ENCODE measurements at places on chromosomes 4 and X.

DNA sequence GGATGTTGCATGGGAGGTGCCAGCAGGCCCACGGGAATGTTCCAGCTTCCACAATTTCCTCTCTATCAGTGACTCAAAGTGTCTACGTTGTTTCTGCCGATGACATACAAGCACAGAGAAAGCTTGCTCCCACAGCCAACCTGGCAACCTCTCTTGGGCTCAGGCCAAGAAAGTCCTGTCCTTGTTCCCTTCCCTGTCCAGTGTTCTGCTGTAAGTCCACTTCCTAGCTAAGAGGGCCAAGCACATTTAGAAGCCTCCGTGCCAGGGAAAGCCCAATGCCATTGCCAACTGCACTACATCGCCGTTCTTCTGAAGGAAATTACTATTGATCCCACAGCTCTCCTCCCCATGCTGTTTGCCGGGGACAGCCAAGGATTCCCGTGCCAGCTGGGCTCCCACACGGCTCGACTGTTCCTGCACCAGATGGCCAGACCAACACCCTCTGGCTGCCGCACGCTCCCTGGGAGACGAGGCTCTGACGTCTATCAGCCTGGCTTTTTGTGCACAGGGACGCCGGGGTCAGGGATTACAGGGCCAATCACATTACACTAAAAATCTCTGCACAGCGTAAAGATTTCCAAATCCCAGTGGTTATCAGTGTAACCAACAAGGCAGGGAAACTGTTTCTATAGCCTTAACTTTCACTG is 284.0 kb downstream of the BCOR start:
- DNase-seq: no peak

- DNase-seq: no peak
These were observed 7.0 kb upstream of the XK start for GRCh38 chrX:37678574-37678973.

GRCh38 chr4:28744066-28744465 is 1883.4 kb downstream of the STIM2 start:
- no peak for DNase-seq

DNA sequence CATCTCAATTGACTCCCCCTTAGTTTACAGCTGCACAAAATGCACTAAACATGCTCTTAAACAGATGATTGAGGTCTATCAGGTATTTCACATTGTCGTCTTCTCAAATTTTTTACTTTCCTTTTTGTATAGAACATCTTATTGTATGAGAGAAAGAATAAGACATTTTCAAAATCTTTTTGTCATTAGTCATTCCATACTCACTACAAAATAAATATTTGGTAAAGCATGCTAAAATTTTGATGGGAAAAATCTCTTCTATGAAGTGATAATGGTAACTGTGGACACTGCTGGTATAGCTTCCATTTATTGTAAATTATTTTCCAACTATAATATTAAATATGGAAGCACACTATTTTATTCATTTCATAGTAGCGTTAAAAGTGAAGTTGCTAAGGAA is 185.6 kb upstream of the FSTL5 start:
- DNase-seq: no peak

DNA sequence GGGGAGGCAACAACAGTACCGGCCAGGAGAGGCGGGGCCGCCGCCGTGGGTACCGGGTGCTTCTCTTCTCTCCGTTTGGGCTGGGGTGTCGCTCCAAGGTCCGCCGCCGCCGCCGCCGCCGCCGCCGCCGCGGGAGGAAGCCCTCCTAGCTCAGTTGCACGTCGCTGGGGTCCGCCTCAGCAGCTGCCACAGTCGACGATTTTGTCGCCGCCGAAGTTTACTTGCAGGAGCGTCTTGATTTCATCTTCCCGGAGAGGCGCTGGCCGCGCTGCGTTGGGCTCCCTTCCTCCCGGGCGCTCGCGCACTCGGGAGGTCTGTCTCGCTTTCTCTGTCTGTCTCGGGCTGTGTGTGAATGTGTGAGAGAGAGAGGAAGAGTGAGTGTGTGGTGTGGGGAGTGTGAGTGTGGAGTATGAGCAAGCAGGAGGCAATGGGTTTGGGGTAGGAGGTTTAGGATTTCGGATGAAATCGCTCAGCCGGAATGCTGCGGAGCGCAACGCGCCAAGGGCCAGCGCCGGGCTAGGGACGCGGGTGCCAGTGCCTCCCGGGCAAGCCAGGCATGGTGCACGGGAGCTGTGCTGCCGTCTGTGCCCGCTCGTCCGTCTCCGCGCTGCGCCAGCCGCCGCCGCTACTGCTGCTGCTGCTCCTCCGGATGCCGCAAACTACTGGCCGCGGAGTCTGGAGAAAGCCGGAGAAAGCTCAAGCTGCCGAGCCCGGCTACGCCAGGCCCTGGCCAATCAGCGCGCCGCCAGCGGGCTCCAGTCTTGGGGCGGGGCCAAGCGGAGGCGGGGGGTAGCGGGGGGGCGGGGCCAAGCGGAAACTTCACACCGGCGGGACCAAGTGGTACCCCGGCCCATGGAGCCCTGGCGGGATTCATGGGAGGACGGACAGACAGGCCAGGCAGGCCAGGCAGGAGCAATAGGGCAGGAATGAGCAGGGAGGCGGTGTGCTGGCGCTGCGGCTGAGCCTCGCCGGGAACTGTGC is at the start of gene PCDH19:
Gene PCDH19 (minus strand): TSS at position 664 of the 981 bp plus-strand sequence. CDS start 1,676 bp downstream, outside the sequence.
- no peak for DNase-seq

GRCh38 chr4:150207871-150208270 is 129.6 kb downstream of the DCLK2 start:
- no peak for DNase-seq

DNA sequence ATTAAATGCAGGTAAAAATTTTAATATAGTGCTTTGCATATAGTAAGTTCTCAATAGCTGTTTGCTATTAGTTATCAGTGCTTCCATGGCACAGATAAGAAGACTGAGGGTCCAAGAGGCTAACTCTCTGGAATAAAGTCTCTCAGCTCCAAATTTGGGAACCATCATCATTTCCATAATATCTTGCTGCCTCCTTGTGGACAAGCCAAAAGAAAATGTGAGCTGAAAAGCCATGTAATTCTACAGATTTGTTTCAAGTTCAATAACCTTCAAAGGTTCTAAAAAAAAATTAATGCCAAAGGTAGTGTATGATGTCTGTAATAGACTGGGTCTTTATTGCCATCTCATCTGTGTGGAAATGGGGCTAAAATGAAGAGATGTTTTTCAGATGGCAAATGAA is 136.9 kb upstream of the VCX start:
- DNase-seq: no peak

- DNase-seq: no peak
These were observed 120.8 kb downstream of the SH2D1A start for GRCh38 chrX:124467202-124467601.

GRCh38 chr4:183554878-183555585 is 50.2 kb downstream of the ING2 start:
- DNase-seq: no peak

DNA sequence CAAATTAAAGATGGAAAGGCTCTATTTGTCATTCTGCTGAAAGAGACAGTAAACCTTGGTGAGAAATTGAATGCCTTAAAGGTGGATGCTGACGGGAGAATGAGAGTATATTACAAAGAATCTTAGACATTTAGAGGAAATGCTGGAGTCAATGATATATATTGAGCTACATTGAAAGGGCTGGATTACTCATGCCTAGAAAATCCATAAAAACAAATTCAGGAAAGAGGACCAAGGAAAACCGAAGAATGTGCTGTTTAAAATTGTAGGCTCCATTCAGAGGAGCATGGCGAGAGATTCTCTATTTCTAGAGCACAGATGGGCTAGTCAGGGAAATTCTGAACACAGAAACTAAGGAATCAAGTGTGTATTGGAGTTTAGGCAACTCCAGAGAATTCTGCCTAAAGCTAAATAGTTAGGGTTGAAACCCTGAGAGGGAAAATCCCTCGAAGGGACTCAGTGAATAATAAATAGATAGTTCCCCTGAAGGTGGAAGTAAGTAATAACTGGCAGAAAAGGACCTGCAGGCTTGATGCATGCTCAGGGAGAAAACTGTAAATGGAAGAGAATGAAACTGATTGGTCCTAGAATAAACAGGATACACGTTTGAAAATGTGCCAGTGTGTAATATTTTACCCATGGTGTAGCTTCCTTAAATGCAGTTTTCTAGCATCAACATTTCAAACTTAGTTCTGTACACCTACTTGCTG is 1532.4 kb upstream of the TENM3 start:
- no peak for DNase-seq

DNA sequence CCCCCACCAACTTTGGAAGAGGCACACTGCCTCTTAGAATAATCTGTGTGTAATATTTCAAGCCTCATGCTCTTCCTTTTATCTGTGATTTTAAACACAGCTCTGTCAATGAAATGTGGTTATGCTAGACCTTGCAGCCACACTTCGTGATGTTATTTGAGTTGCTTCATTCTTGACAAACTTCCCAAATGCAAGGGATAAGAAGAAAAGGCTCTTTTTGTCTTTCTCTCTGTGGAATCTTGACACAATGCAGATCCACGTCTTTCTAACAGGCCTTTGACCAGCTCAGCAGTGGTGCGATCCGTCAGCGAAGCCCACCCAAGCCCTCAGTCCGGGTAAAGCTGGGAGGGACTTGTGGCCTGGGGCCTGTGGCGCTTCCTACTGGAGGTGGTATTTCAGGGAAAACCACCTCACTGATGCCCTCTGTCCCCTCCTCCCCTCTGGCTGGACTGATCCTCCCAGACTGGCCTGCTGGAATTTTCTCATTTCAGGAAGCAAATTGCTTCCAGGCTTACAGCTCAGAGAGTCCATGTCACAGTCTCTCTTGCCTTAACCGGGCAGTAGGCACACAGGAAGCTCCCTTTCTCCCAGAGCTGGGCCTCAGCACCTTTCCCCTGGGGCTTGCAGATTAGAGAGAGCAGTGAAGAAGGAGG is 19.5 kb upstream of the CCKAR start:
- DNase-seq: no peak

DNA sequence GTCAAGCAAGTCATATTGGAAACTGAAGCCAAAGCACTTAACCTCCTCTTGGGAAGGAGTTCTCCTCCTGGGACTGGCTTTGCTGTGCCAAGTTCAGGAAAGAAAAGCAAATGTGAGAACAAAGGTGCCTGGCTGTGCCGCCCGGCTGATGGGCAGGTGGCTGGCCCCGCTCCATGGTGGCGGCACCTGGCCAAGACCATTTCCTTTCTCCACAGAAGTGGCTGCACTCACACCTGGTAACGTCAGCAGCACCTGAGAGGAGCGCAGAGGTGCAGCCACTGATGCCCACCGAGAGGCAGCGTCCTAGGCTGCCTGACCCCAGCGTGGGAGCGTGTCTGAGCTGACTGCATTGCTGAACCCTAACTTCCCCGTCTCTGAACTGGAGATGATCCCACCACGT is 54.3 kb downstream of the DCTD start:
- no peak for DNase-seq

DNA sequence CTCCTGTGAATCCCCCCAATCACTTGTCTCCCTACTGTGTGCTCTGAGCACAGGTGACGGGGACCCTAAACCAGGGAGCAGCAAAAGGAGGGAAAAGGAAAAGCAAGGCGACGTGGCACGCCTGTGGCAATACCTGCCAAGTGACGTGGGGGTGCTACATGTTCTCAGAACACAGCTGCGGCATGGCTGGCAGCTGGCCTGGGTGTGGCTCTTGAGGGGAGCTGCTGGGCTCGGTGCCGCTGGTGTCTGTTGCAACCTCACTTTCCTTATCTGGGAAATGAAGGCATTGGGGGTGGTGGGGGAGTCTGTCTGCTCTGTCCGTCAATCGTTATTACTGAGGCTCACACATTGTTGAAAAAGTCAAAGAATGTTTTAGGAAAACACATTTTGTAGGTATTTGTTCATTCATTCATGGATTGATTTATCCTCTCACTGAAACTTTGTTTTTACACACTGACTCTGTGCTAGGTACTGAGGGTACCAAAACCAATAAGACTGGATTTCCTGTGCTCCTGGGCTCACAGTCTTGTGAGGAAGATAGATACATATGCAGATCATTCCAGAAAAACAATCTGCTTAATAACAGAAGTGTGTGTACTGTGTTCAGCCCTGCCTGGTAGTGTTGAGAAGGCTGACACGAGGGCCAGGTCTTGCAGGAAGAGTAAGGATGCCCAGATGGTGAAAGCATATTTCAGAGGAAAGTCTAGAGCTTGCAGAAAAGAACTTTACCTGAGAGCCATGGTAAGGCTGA is 217.6 kb downstream of the PTTG2 start:
- peak; percentile 12 for DNase-seq

DNA sequence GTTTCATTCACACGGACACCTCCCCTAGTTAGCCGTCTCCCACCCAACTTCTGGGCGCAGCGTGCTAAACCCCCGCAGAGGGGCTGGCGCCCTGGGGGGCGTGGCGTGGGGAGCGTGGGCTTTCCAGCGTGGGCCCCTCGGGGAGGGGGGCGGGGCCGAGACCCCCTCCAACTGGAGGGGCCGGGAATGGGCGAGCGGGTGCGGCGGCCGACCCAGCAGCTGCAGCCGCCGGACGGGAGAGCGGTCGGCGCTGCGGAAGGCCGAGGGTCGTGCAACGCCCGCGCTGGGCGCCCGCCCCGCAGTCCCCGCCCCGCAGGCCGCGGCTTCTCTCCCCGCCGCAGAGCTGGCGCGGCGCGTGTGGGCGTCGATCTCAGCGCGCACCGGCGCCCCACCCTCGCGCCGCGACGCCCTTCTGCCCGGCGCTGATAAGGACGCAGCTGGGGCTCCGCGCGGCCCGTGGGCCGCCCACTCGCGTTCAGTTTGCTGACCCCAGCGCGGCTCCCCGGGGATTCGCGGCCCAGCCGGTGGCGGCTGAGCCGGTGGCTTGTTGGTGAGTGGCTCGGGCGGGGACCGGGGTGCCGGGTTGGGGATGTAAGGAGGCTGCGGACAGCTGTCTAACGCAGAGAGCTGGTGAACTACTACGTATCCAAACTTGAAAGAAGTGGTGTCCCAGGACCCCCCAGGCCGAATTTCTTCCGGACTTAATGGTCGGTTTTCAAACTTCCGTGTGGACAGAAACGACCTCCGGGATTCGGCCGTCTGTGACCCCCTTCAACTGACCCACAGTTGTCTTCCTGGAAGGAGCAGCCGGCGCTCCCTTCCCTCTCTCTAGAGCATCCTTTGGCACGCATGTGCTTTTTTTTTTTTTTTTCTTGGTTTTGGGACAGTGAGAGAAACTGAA is 1.5 kb downstream of the FHDC1 start:
- peak; percentile 14 for DNase-seq

- no peak for DNase-seq
These were observed 16.5 kb downstream of the THAP6 start for GRCh38 chr4:75530556-75531322.

All from activated gamma-delta T cell (primary cell).